Neuronal stem cell (in vitro differentiated cells): ENCODE measurements at places on chromosomes 13 and 19.

DNA sequence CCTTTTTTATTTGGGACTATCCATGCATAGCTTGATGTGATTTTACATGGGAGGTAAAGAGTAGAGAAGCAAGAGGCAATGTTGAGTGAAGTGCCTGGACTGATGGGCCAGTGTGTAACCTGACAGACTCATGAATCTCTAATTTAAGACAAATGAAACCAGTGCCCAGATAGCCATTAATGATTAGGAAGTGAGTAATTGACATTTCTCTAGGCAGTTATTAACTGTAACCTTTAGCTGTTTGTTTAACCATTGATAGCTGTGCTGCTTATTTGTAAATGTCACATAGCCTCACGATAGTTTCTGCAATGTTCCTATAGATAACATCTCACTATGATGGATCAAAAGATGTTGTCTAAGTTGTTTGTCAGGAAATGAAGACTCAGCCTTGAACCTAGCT is 1047.5 kb upstream of the SPRY2 start:
- no peak for DNase-seq

GRCh38 chr19:23286477-23286876 is 36.3 kb upstream of the ZNF724 start:
- DNase-seq, result no peak

GRCh38 chr19:37572203-37572602 is 22.4 kb downstream of the ZNF571 start:
- no peak for DNase-seq

- DNase-seq, result no peak
Measured at GRCh38 chr13:57823704-57824103, 192.2 kb downstream of the PCDH17 start.

GRCh38 chr13:44764302-44764692 is 188.2 kb upstream of the TSC22D1 start:
- DNase-seq, result no peak

- no peak for DNase-seq
Measured at GRCh38 chr19:33690378-33691029, 68.8 kb downstream of the CHST8 start.

DNA sequence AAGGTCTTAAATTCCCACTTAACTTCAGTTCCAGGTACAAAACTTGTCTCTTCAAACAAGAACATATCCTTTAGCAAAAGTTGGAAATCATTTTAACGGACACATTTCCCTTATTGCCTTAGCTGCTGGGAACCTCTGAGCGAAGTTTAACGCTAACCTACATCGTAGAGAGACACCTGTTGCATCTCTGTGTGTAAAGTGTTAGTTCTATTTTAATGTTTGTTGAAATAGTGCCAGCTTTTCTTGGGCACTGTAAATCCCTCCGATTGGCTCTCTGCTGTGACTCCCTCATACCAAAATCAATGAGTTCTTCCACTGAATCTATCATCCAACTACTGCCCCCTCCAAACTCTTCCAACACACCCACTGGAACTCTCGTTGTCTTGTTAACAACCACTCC is 2.3 kb upstream of the HIF3A start:
- no peak for DNase-seq

GRCh38 chr13:33321686-33322542 is 36.4 kb upstream of the STARD13 start:
- DNase-seq, result no peak
